Activated naive CD4-positive, alpha-beta T cell (primary cell): ENCODE measurements at places on chromosomes 5 and 9.

DNA sequence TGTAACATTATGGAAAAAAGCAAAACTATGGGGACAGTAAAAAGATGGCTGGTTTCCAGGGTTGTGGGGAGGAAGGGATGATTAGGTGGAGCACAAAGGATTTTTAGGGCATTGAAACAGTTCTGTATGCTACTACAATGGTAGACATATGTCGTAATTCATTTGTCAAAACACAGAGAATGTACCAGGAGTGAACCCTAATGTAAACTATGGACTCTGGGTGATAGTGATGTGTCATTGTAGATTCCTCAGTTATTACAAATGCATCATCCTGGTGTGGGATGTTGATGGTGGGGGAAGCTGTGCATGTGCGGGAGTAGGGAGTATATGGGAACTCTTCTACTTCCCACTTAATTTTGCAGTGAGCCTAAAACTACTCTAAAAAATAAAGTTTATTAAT lies 135.0 kb upstream of the GABRP start:
- no peak for DNase-seq

DNA sequence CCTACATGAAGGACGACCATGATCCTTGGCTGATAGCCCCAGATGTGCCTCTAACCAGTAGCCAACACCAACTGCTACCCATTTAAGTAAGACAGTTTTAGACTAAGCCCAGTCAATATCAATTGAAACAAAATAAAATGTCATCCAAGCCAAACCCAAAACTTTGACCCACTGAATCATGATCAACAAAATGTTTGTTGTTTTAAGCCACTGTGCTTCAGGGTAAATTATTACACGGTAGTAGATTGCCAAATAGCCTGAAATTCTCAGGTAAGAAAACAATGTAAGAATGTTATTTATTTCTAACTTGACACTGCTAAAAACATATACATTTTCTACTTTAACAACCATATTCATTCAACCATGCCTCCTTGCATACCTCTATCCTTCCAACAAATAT lies 105.5 kb upstream of the PAPPA start:
- no peak for DNase-seq

- DNase-seq: no peak
These were observed 93.1 kb upstream of the ITGA1 start for GRCh38 chr5:52694648-52695047.

DNA sequence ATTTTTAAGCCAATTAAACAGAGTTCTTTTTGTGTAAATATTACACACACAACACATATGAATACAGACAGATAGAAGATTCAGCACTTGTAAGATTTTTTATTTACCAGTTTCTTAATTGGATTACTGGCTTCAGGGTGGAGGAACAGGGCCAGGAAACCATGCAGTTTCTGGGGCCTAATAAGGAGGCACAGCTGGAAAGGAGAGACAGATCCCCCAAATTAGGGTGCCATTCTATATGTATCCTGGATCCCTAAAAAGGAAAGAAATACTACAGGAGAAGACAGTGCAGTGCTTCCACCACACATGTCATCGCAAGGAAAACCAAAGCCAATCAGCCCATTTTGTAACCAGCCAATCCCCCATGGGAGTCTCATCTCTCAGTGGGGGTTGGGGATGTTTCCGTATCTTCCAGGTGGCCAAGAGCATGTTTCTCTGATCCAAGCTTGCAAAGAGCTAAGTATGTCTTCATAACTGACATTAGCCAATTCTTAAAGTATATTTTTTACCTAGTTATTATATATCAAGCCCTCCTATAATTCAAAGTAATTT lies 15.8 kb upstream of the ABO start:
- DNase-seq: no peak

DNA sequence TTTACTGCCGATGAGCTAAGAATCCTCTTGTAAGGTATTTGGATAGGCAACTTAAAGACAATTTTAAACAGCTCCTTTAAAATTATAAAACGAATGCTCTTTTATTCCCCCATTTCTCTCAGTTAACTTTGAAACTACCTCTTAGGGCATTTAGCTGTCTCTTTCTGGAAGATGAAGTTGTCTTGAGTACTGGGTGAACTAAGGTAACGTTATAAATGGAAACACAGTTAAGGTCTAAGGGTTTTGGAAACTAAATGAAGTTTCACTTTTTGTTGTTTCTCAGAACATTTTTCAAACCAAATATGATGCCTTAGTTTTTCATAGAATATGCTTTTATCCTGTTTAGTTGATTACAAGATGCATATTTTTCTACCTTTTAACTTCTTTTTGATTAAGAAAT lies 6.8 kb downstream of the UBE2R2 start:
- no peak for DNase-seq
